ENCODE measurements at places on chromosomes 5 and 9.

DNA sequence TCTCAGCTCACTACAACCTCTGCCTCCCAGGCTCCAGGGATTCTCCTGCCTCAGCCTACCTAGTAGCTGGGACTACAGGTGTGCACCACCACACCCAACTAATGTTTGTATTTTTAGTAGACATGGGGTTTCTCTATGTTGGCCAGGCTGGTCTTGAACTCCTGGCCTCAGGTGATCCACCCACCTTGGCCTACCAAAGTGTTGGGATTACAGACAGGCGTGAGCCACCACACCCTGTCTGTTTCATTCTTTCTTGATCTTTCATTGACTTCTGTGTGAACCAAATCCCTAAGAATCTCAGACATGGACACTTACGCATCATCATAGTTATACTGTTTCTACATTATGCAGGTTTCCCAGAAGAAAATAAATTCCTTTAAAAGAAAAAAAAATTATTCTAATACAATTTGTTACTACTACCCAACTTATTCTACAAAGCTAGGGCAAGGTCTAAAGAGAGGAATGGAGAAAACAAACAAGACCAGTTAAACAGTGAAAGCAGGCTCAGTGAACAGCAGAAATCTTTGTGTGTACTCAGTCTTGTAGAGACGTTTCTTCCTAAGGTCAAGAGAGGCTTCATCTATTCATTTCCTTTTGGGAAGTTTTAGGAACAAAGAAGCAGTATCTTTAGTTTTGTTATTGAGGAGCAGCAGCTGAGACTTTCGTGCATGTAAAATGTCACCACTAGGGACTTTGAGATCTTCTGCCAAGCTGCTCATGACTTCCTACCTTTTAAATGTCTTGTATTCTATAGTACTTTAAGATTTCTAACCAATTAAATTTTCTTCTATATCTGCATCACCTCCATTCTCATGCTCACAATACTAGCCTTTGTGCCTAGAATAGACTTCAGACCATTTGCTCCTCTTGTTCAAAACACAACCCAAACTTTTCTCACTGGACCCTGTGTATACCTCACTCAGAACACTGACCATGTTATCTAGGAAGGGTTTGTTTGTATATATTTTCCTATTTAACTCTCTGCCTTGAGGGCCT, 5.6 kb upstream of the HMGCR start:
- DNase-seq = no peak

DNA sequence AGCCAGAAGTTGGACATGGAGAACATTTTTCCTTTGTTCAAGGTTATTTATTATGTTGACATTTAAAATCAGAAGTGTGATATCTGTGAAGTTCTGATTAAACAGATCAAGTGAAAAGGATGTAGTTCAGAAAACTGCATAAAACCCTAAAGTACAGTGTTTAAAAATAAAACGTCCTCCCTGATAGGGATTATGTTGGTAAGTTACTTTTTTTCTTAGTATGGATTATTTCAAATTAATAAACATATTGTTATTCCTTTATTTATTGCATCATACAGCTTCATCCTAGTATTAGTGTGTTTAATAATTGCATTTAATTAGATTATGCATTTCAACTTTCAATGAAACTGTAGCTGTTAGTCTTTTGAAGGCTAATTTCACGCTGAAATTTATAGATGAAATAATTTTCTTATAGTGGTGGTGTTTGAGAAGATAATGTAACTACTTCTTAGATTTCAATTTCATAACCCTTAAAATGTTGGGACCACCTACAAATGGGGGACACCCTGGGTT, 157.9 kb upstream of the DMRT1 start:
- DNase-seq = no peak

DNA sequence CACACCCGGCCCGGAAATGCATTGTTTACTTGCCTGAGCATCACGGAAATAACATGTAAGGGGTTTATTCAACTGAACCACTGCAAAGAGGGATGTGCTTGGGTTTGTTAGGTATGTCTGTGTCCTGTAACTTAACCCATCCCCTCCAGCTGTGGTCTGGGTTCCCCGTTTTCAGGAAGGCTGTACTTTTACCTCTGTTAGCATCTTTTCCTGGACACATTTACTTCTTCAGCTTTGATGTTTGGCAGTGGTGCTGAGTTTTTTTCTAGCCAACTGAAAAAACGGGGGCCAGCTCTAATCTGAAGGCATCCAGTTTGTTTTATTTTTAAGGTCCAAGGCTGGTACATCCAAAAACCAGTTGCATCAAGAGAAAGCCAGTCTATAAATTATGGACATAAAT, 561.8 kb downstream of the BNC2 start:
- no peak for DNase-seq

GRCh38 chr5:103375350-103375749, 116.8 kb downstream of the MACIR start:
- no peak for DNase-seq

- no peak for DNase-seq
These were observed 73.0 kb upstream of the PAPPA start for GRCh38 chr9:116080561-116080960.

GRCh38 chr5:108503986-108504385, 122.1 kb upstream of the FBXL17 start:
- no peak for DNase-seq

- no peak for DNase-seq
These were observed 1.3 kb downstream of the ANXA1 start for GRCh38 chr9:73152953-73153352.

DNA sequence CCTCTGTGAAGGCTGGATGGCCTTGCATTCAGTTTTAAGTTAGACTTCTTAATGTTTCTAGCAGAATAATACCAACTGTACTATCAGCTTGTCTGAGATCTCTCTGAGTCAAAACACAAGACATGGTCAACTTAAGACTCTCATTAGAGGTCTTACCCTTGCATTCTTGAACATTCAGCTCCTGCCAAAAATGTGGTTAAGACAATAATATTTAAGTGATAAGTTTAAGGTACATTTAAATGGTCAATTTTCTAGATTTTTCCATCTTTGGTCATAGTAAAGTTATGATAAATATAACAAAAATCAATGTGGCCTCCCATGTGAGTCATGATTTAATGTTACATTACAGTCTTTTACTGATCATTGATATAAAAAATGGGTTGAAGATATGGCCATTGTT, 75.0 kb downstream of the NR2F1 start:
- no peak for DNase-seq

- DNase-seq = no peak
These were observed 9.8 kb downstream of the TNIP1 start for GRCh38 chr5:151071021-151071420.

- no peak for DNase-seq
These were observed 74.2 kb upstream of the OTULINL start for GRCh38 chr5:14507156-14507941.

GRCh38 chr5:179241175-179241574, 104.1 kb downstream of the ADAMTS2 start:
- no peak for DNase-seq

DNA sequence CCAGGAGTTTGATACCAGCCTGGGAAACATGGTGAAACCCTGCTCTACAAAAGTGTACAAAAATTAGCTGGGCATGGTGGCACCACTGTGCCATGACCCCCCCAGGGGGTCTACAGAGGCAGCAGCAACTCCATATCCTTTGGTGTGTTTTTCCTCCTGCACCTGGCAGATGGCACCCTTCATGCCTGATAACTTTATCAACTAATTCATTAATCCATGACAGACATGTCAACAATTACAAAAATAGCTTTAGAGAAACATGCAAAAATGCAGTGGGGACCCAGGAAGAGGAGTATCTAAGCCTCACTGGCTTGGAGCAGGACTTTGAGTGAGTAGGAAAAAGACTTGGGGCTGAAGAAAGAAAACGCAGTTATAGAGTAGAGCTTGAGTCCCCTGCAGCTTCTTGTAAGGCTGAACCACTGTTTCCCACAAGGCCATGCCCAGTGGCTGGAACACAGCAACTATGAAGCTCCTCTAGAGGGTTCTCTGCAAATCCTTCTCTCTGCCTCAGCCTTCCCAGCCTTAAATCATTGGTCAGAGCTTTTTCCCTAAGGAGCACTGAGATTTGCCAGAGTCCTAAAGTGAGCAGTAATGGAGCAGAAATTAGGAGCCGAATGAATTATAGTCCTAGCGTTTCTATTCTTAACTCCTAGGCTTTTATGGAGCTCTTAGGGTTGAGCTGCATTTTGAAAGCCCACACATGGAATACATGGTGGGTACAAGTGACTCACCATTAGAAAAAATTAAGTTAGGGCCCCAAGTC, 25.5 kb upstream of the B4GALT1 start:
- no peak for DNase-seq

DNA sequence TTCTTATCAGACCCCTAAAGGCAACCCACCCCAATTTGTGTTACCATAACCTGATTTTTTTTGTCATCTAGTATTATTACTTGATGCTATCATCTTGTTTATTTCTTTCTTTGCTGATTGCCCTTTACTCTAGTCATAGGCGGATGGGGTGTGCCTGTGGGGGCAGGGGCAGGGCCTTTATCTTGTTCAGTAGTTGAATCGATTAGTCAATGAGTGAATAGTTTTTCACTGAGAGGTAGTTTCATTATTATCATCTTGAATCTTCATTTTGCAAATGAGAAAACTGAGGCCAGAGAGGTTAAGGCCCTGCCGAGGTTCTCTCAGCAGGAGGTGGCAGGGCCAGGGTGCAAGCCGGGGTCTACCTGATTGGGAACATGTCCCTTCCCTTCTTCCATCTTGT, 9.4 kb upstream of the GM2A start:
- no peak for DNase-seq

GRCh38 chr5:122924203-122924602, 78.8 kb downstream of the SNX24 start:
- DNase-seq = no peak

- DNase-seq = no peak
These were observed 399.0 kb downstream of the LRRC70 start for GRCh38 chr5:62977661-62978060.

DNA sequence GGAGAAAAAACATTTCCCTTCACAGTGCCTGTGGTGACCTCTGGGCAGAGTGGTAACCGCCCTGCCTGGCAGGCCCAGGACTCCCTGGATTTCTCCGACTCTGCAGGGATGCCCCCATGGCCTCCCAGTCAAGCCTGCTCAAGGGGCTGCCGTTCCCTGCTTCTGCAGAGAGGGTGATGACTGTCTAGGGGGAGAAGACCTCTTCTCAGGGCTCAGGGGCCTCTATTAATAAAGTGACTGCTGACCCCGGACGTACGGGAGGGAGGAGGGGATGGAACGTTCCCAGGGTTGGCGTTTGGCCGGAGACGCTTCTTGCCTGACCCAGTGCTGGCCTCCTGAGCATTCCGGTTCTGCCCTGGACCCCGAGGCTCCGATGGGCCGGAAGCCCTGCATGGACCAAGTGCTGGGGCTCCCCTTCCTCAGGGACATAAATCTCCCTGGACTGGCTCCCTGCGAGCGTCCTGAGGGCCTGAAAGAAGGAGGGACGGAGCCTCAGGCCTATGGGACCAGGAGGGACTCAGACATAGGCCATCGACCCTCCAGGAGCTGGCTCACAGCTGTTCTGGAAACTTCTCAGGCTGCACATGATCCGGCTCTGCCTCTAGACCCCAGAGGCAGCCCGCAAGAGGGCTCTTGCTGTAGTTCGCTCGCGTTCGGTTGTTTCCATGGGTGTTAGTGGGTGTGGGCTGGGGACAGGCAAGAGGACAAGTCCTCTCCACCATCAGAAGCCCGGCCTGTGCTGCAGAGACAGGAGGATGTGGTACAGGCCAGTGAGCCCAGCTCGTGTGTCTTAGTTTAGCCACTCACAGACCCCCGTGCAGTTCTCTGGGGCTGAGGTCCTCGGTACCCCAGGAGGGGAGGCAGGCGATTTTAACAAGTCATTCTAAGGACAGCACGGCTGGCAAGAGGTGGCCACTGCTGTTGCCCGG, 8.1 kb upstream of the RNU6ATAC start:
- DNase-seq = no peak

DNA sequence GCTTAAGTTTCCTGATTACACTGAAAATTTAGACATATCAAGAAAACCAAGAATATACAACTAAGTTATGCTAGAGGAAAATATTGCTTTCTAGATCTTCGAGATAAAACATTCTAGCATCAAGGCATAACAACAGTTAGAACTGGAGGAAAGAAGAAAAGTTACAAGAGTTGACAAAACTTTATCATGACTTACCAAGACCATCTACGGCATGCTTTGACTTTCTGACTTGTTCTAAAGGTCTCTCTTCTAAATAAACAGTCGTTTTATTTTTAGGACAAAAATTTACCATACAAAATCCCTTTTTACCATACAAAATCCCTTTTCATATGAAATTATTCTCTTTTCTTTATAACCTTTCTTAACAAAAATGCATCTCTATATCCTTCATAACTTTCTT, 1110.1 kb upstream of the CDH10 start:
- DNase-seq = no peak

- DNase-seq = no peak
These were observed 134.2 kb downstream of the FBXO4 start for GRCh38 chr5:42059291-42059690.

GRCh38 chr5:44932922-44933585, 124.3 kb downstream of the MRPS30 start:
- DNase-seq = no peak

GRCh38 chr9:95048225-95049087, 269.1 kb downstream of the FANCC start:
- DNase-seq = no peak

- no peak for DNase-seq
These were observed 552.8 kb downstream of the SEMA5A start for GRCh38 chr5:8993031-8993430.

DNA sequence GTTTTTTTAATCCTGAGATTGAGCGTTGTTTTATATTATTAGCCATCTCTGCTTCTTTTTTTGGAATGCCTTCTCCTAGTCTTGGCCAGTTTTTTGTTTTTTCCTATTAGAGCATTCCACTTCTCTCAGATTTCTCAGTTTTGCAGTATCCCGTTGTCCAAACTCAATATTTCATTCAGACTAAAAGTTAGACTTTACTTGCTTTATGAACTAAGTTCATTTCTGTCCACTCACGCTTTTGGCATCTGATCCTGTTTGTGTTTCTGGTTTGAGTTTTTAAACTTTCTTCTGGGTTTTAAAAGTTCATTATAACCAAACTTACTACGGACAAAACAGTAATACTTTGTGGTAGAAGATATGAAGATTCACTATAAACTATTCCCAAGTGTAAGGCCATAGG, 288.3 kb upstream of the MPDZ start:
- DNase-seq = no peak

- no peak for DNase-seq
These were observed 61.6 kb downstream of the NNT start for GRCh38 chr5:43664501-43665040.

- DNase-seq = no peak
These were observed 4.1 kb downstream of the SNCB start for GRCh38 chr5:176625966-176626875.

DNA sequence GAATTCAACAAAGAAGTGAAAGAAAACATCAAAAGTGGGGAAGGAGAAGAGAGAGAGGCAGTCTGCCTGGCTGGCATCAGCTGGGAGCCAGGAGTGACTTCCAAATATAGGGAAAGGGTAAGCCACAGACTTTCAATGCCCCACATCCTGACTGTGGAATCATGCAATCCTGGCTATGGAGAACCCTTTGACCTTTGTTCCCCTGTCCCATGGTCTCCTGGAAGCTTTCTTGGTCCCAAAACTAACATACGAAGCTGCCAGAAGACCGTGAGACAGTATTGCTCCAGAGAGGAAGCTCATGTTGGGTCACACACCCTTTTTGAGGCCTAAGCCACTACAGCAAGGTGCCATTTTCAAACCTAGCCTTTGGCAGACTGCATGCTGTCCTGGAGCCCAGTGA, 665.5 kb downstream of the ELAVL2 start:
- DNase-seq = no peak

- no peak for DNase-seq
These were observed 7.2 kb upstream of the RNU6ATAC start for GRCh38 chr9:134171316-134172197.

All from esophagus squamous epithelium (tissue), 5 donors.